HuH-7.5 (cell line): ENCODE measurements at places on chromosomes 4 and X.

- DNase-seq: peak; percentile 11
These were observed 79.2 kb upstream of the ACSL4 start for GRCh38 chrX:109812236-109812635.

DNA sequence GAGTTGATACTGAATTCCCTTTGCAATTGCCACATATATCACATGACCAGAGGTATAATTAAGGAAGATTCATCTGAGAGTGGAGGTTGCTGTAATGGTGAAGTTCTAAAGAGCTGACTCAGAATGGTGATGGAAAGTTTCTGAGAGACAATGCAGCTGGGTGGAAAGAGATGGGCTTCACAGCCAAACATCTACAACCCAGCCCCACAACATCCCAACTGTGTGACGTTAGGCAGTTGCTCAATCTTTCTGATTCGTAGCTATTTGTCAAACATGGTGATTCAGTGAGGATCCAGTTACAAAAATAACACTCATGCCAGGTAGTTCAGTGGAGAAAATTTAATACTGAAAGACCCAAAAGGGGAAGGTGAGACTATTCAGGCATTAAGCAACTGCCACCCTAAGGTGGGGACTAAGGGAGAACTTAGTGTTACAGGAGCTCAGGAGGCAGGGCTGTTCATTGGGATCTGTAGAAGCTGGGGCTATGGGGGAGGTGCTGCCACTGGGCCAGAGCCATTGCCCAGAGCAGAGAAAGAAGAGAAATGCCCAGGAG, 6.9 kb upstream of the AFF1 start:
- peak; percentile 22 for DNase-seq

DNA sequence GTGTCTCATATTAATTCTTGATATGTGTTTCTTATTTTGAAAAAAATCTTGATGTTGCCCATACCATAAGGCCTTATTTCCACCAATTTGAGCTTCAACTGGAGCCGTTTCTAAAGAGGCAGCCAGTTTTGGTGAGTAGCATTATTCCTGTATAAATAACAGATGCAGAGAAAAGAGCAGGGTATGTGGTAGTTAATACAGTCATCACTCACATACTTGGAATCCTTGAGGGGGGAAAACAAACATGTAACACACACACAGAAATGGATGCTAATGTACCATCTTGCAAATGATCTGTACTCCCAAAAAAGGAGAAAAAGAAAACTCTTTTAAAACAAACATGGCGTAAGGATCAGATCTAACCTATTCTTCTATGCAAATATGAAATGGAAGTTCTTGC, 389.7 kb downstream of the GPM6A start:
- DNase-seq: no peak

DNA sequence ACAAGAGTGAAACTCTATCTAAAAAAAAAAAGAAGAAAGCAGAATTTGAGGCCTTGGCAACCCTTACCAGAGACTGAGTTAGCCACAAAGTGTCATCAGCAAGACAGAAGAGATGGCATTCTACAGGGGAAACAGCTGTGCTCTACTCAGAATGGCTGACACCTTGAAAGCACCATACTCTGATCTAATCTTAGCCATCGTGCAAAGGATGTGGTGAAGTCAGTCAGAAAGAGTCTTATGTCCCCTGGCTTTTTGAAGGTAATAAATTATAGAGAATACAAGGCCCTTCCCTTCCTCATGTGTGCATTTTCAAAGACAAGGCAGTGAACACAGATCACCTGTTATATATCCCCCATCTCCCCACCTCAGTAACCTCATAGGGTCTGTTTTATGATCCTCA, 13.2 kb downstream of the CLNK start:
- DNase-seq: no peak

DNA sequence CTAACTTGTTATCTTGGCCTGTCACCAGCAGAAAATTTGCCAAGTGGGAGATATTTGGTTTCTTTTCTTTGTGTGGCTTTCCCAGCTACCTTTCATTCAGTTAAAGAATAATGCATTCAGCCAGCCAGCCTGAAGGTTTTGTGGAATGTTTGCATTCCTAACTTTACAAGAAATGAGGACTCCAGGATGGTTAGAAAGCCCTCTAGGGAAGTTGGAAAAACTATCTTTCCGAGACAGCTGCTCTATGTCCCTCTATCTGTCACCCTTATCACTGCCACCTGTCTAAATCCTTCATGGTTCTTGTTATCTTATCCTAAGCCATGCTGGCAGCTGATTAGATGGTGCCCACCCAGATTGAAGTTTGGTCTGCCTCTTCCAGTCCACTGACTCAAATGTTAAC, 384.2 kb downstream of the SH3BGRL start:
- DNase-seq: no peak

GRCh38 chr4:145587088-145587754, 32.0 kb upstream of the MMAA start:
- no peak for DNase-seq

GRCh38 chr4:139740121-139740520, 74.5 kb downstream of the MGST2 start:
- no peak for DNase-seq

GRCh38 chr4:118918388-118918787, 29.7 kb downstream of the SYNPO2 start:
- DNase-seq: no peak

- DNase-seq: no peak
These were observed 121.9 kb upstream of the RPS6KA3 start for GRCh38 chrX:20388594-20388993.

- DNase-seq: no peak
These were observed 45.9 kb upstream of the PGM2 start for GRCh38 chr4:37780444-37781130.

DNA sequence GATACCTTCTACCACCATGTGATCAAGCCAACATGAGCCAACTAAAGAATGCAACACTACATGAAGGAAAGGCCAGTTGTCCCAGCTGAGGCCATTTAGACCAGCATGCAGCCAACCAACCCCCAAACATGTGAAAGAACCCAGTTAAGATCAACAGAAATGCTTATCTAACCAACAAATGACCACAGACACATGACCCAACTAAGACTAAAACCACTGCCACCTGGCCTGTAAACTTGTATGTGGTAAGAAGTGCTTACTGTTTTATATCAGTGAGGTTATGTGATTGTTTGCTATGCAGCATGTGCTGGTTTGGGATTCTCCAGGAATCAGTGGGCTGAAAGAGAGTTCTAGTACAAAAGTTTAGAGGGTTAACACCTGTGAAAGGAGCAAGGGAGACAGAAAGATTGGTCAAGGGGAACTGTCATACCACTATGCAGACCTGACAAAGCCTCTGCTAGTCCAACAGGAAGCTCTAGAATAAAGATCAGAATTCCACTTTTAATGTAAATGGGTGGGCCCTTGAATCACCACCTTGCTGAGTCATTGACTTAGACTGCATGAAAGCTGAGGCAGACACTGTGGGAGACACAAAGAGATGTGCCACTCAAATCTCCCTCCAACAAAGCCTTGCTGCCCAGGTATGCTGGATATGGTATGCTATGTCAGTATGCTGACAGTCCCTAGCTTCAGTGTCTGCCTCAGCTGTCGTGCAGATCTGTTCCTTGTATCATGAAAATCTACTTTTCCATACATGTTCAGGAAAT, 6.1 kb upstream of the SH3D19 start:
- no peak for DNase-seq

- DNase-seq: no peak
These were observed 75.8 kb upstream of the CCDC160 start for GRCh38 chrX:134161162-134161561.

GRCh38 chr4:61301271-61301670, 101.1 kb downstream of the ADGRL3 start:
- no peak for DNase-seq

DNA sequence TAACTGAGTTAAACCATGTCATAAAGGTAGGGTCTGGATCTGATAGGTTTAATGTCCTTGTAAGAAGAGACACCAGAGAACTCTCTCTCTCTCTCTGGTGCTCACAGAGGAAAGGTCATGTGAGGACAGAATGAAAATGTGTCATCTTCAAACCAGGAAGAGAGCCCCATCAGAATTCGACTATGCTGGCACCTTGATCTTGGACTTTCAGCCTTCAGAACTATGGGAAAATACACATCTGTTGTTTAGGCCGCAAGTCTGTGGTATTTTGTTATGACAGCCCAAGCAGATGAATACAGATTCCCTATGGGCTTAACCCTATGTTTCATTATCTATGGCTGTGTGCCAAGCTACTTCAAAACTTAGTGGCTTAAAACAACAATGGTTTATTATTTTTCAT, 105.5 kb upstream of the DDIT4L start:
- DNase-seq: no peak

- no peak for DNase-seq
These were observed 4.5 kb upstream of the PPP2R2C start for GRCh38 chr4:6476893-6477292.

GRCh38 chr4:53068755-53069330, 206.7 kb downstream of the RASL11B start:
- no peak for DNase-seq

DNA sequence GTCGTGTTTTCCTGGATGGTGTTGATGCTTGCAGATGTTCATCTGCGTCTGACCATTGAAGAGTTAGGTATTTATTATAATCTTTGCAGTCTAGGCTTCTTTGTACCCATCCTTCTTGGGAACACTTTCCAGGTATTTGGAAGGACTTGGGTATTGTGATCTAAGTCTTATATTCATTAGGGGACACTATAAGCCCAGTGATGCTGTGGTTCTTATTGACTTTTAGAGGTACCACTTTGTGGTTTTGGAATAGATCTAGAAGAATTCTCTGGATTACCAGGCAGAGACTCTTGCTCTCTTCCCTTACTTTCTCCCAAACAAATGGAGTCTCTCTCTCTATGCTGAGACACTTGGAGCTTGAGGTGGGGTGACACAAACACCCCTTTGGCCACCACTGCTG, 41.6 kb downstream of the AFM start:
- DNase-seq: no peak

GRCh38 chr4:168612450-168613135, 115.7 kb downstream of the PALLD start:
- DNase-seq: no peak

- DNase-seq: no peak
These were observed 160.6 kb upstream of the GATB start for GRCh38 chr4:151921386-151921785.

GRCh38 chr4:70712604-70713452, 8.9 kb upstream of the RUFY3 start:
- no peak for DNase-seq

GRCh38 chrX:136674270-136674985, 26.5 kb downstream of the CD40LG start:
- DNase-seq: no peak
